Astrocyte of the hippocampus (primary cell): ENCODE measurements at places on chromosomes 12 and 14.

GRCh38 chr12:107026806-107027635 is 40.1 kb upstream of the MTERF2 start:
- no peak for DNase-seq

- peak; percentile 19 for DNase-seq
These were observed 1.7 kb upstream of the NKX2-1 start for GRCh38 chr14:36521598-36522345.

GRCh38 chr12:128180166-128180565 is 86.8 kb upstream of the TMEM132C start:
- no peak for DNase-seq

GRCh38 chr14:64092940-64093339 is 201.2 kb downstream of the ESR2 start:
- DNase-seq = no peak

GRCh38 chr12:4849115-4849541 is 60.6 kb upstream of the KCNA1 start:
- peak; percentile 42 for DNase-seq

GRCh38 chr12:77160931-77161330 is 95.6 kb upstream of the E2F7 start:
- peak; percentile 17 for DNase-seq

DNA sequence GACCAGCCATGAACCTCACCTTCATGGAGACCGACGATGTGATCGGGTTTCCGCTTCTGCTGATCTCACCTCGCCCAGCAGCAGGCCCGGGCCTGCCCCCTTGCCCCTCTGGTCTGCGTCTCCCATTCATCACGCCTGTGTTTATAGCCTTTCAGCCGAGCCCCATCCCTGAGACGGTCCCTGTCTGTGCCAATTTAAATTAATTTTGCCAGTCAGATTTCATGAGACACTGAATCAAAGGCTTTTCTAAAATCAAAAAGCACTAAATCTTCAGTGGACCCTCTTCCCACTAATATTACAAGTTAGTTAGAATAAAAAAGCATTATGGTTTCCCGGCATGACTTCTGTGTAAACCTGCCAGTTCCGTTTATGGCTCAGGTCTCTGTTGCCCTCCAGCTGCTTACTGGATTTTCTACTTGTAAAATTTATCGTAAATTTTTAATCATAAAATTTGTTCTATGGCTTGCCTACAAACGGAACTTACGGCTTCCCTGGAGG is 155.9 kb downstream of the ESRRB start:
- no peak for DNase-seq

- DNase-seq = no peak
These were observed 153.2 kb upstream of the ALG10B start for GRCh38 chr12:38163442-38163801.

DNA sequence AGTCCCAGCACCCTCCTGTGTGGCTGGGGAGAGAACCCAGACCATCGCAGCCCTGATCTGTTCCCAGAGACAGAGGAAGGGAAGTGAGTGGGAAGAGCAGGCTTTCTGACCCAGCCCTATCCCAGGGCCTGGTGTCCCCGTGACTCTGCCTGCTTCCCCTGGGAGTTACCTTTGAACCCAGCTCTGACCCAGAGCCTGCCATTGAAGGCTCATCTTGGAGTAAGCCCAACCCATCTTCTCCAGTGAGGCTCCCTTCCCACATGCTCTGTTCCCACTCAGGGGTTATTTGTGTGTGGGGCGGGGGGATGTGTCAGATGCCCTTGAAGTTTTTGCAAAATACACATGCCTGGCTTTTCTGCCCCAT is 6.0 kb downstream of the TMEM63C start:
- no peak for DNase-seq

GRCh38 chr14:73944432-73945158 is 5.3 kb downstream of the FAM161B start:
- DNase-seq = no peak

GRCh38 chr12:109343677-109344076 is 4.0 kb upstream of the MYO1H start:
- no peak for DNase-seq

- no peak for DNase-seq
These were observed 33.0 kb upstream of the FGF23 start for GRCh38 chr12:4412465-4412864.

GRCh38 chr14:59252772-59253500 is 64.5 kb downstream of the DAAM1 start:
- no peak for DNase-seq

DNA sequence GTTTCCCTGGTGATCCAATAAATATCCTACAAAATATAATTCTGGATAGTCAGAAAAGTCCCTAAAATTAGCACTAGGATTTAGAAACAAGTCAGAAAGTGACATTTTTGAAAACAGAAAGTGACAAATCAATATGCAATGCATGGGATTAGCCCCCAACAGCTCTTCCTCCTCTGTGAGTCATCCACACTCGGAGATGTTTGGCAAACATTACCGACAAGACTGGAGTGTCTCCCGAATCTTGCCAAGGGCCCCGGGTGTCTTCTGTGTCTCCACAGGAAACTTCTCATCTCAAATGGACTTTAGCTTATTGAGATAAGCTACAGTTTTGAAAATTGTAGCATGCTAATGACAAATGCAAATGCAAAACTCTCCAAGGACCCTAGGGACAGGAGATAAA is 398.9 kb upstream of the CCDC196 start:
- no peak for DNase-seq

- DNase-seq = peak; percentile 8
These were observed 12.5 kb upstream of the AVPR1A start for GRCh38 chr12:63163541-63163940.

- DNase-seq = no peak
These were observed 13.4 kb downstream of the ZFHX2 start for GRCh38 chr14:23538050-23538718.

- DNase-seq = peak; percentile 71
These were observed 294.3 kb downstream of the APAF1 start for GRCh38 chr12:98939350-98939749.

GRCh38 chr12:101968770-101969169 is 91.4 kb downstream of the DRAM1 start:
- DNase-seq = no peak

- no peak for DNase-seq
These were observed 154.2 kb downstream of the DPF3 start for GRCh38 chr14:72739446-72740405.

GRCh38 chr12:58925111-58925611 is 4.9 kb upstream of the LRIG3 start:
- peak; percentile 54 for DNase-seq

GRCh38 chr12:115144425-115144824 is 460.4 kb upstream of the TBX3 start:
- DNase-seq = no peak

- peak; percentile 86 for DNase-seq
These were observed 12.9 kb upstream of the NEMF start for GRCh38 chr14:49865431-49865859.

GRCh38 chr14:46381674-46382073 is 269.9 kb downstream of the RPL10L start:
- no peak for DNase-seq

GRCh38 chr12:110198386-110198785 is 74.2 kb downstream of the IFT81 start:
- no peak for DNase-seq

GRCh38 chr12:6752167-6752920 is 597 bp downstream of the MLF2 start:
- DNase-seq = peak; percentile 65

DNA sequence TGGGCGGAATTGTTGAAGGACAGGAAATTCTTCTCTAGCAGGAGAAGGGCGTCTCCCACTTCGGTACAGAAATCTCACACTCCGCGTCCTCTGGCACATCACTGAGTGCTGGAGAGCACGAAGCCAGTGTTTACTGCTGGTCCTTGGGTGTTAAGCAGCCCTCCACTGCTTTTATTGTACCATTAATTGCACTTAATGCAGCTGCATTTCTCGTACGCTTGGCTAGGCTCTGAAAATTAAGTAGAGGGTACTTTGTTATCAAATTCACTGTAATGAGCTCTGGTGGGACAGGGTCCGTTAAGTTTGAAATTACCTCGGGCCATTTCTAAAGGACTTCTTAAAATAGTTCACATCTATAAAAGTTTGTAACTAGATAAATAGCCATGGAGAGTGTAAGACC is 411.2 kb downstream of the NPAS3 start:
- peak; percentile 31 for DNase-seq

DNA sequence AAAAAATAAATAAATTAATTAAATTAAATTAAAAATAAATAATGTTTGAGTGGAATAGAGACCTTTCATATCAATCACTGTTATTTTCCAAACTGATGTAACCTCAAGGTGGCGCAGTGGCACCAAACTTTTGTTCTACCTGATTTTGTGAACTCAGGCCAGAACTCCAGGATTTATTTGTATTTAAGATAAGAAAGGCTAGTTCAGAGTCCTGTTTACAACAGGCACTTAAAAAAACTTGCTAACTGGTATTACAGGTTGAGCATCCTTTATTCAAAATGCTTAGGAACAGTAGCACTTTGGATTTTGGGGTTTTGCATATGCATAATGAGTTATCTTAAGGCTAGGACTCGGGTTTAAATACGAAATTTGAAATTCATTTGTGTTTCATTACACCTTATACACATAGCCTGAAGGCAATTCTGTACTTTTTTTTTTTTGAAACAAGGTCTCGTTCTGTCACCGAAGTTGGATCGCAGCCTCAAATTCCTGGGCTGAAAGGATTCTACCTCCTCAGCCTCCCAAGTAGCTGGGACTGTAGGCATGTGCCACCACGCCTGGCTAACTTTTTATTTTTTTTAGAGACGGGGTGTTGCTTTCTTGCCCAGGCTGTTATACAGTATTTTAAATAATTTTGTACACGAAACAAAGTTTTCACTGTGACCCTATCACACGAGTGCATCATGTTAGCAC is 32.4 kb downstream of the YY1 start:
- peak; percentile 43 for DNase-seq

DNA sequence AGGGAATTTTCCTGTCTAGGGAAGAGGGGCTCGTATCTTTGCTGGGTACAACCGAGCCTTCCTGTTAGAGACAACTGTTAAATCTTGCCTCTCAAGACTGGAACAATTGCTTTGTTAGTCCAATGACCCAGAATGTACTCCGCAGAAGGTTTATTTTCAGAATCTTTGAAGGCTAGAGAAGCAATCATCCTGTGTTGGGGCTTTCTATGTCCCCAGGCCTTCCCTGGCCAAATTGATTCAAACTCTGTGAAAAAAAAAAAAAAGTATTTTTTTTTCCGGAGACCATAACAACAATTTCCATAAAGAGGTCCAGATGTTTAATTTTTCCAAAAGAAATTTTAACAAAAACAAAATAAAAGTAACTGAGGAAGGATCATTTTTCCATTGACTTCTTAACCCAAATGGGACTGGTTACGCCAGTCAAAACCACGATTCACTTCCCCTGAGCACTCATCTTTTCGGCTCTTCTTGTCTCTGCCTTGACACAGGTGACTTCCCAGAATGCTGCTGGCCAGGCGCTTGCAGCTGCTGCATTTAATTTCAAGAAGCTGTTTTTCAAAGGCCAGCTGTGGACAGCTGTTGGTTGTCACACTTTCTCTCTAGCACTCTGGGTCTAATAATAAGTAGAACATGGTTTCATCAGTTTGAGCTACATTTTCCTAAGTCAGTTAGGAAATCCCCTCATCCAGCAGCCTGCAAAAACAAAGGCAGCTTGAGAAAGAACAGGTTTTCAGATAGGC is 81.6 kb upstream of the MANSC4 start:
- DNase-seq = no peak

GRCh38 chr14:22466491-22466890 is 122.5 kb downstream of the DAD1 start:
- no peak for DNase-seq

DNA sequence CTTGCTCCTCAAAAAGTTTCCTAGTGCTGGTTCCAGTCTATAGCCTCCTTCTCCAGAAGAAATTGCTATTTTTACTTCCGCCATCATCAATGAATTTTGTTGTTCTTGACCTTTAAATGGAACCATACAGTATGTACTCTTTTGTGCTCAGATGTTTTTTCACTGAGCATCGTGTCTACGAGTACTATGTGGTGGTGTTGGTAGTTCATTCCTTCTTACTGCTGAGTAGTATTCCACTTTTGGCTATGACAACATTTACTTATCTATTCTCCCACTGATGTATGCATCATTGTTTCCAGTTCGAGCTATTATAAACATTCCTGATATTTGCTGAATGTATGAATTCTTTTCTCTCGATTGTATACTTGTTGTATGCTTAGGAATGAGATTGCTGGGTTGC is 28.6 kb downstream of the SLC2A14 start:
- DNase-seq = no peak

GRCh38 chr12:132430838-132431774 is 58.8 kb upstream of the FBRSL1 start:
- DNase-seq = no peak

GRCh38 chr12:7959278-7959677 is 23.3 kb upstream of the SLC2A3 start:
- DNase-seq = no peak

- DNase-seq = peak; percentile 18
These were observed 995 bp downstream of the TNFRSF1A start for GRCh38 chr12:6340745-6341416.

DNA sequence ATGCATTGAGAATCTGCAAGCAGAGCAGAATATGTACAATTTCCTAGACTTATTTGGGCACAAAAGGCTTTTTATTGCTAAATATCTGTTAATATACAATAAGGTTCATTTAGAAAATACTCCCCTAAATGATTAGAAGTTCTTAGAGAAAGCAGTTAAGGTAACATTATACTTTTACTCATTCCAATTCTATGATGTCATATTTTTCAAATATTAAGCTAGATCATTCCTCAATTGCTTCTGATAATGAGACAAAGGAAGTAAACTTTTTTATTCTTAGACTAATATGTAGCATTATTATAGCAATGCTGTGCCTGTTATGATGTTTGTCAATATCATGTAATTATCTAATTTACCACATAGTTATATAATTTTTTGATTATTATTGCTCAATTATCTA is 447.0 kb downstream of the SLC16A7 start:
- DNase-seq = no peak

DNA sequence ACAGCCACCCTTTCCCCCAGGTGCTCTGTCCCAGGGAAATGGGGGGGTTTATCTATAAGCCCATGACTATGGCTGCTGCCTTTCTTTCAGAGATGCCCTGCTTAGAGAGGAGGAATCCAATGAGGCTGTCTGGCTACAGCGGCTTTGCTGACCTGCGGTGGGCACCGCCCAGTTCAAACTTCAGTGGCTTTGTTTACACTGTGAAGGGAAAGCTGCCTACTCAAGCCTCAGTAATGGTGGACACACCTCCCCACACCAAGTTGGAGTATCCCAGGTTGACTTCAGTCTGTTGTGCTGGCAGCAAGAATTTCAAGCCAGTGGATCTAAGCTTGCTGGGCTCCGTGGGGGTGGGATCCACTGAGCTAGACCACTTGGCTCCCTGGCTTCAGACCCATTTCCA is 869.2 kb downstream of the SLC6A15 start:
- no peak for DNase-seq

GRCh38 chr12:122421187-122421820 is 1.2 kb downstream of the CLIP1 start:
- DNase-seq = peak; percentile 73

DNA sequence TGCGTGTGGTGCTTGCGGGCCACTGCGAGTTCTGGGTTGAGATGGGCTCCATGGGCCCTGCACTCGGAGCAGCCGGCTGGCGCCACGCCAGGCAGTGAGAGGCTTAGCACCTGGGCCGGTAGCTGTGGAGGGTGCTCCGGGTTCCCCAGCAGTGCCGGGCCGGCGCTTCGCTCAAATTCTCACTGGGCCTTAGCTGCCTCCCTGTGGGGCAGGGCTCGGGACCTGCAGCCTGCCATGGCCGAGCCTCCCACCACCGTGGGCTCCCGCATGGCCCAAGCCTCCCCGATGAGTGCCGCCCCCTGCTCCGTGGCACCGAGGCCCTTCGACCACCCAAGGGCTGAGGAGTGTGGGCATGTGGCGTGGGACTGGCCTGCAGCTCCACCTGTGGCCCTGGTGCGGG is 375.7 kb downstream of the NELL2 start:
- DNase-seq = no peak

GRCh38 chr12:117882181-117882580 is 86.6 kb downstream of the KSR2 start:
- no peak for DNase-seq
